Hematopoietic multipotent progenitor cell (in vitro differentiated cells): ENCODE measurements at places on chromosomes 7 and 10.

GRCh38 chr10:119041326-119041725 is 11.8 kb downstream of the NANOS1 start:
- DNase-seq: no peak

DNA sequence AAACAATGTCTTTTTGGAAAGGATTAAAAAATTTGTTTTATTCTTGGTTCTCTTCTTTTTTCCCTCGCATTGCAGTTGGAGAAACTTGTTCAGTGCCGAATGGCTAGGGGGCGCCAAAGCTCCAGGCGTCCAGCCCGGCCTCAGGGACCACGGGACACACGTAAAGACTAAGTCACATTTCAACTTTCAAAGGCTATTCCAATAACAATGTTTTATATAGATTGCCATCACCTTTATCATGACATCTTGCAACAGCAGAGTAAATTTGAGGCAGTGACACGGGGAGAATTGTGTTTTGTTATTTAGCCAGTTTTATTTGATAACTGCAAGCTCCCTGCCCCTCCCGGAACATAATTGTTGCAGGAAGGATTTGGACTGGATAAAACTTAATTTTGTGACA is 2.2 kb upstream of the IGFBP3 start:
- peak; percentile 57 for DNase-seq

DNA sequence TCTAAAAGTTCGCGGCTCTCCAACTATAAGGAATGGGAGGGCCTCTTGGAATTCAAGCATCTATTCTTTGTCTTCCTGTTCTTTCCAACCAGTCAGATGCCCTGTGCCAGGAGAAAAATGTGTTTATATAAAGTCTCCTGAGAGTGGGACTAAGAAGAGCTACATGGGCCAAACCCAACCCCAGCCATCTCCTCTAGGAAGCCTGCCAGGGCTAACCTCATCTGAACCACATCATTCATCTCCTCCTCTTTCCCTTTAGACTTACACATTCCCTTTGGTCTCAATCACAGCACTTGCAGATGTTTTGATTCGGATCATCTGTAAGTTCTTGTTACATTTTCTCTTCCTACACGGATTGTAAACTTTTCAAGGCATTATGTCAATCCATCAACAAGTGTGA is 62.6 kb downstream of the DOCK4 start:
- DNase-seq: no peak

- DNase-seq: no peak
These were observed 90.5 kb upstream of the POM121L12 start for GRCh38 chr7:52944921-52945320.

DNA sequence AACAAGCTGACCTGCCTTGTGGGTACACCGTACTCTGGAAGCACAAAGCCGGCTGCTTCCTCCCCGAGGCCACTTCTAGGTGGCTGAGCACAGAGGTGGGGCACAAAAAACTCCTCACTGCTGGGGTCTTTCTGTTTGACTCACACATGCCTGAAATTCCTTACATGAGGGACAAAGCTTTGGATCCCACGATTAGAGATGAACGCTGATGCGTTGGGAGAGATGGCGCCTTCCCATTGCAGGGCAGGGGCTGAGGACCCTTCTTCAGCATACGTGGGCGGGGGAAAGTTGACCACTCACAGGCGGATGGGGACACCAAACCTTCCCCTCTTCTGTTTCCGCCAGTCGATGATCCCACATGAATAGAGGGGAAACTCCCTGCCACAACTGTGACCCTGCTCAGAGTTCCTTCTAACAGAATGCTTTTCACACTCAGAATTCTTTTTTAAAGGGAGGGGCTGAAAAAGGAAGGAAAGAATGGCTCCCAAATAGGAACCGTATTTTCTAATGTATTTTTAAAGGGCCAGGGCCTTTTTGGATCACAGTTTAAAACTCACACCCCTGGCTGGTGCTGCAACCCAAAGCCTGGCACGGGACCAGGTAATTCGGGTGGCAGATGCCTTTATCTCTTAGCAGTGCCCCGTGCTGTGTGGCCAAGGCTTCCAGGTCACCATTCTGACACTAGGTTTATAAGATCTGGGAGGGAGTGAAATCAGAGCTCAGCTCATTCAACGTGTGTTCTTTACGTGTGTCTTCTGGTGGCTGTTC is 134.0 kb downstream of the PRKAG2 start:
- peak; percentile 46 for DNase-seq

- DNase-seq: no peak
These were observed 63.7 kb upstream of the BAIAP2L1 start for GRCh38 chr7:98464558-98464940.

DNA sequence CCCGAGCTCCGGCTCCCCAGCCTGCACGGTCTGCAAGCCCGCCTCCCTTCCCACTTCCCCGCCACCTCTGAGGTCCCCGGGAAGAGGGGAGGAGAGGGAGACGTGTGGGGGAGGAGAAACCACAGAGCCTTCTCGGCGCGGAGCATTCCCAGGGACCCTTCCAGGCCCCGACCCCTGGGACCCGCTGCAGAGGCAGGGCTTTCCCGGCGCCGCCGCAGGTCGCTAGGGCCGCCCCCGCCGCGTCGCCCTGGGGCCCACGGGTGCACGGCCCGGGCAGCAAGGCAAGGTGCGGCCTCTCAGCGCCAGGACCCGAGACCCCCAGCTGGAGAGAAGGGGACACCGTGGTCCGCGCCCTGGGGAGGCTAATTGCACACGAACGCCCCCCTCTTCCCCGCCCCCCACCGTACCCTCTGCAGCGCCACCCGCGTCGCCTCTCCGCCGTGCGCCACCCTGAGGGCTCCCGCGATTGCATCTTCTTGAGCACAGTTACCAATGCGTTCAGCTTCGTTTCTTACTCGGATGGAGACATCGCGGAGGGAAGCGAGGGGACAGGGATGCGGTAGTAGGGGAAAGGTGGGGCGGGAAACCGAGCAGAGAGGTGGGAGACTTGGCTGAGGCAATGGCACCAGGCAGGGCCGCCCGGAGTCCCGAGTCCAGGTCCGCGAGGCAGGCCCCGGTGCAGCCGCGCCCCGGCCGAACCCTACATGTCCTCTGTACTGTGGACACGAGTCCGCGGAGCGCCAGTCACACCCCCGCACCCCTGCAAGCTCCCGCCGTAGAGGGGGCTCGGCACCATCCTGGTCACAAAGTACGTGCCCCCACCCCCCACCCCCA is 28.9 kb downstream of the SKIDA1 start:
- peak; percentile 80 for DNase-seq
